CD4-positive, alpha-beta T cell treated with Interleukin-10 for 1 hour (primary cell): ENCODE measurements at places on chromosomes 4 and X.
A peak's percentile ranks its signal among the peaks of the same experiment; 100 is the strongest.

- DNase-seq: no peak
Observed at GRCh38 chr4:106201373-106201772, 114.6 kb downstream of the TBCK start.

GRCh38 chr4:47615385-47615784 lies 130.3 kb downstream of the ATP10D start:
- DNase-seq: no peak

GRCh38 chr4:25663781-25664180 lies 8.1 kb downstream of the SLC34A2 start:
- no peak for DNase-seq

GRCh38 chrX:39320165-39320564 lies 518.9 kb downstream of the MID1IP1 start:
- DNase-seq: no peak

GRCh38 chrX:119399772-119400101 lies 601 bp downstream of the SLC25A43 start:
- no peak for DNase-seq

GRCh38 chrX:17758382-17758781 lies 21.1 kb downstream of the SCML1 start:
- DNase-seq: no peak

GRCh38 chr4:26731351-26732035 lies 129.1 kb upstream of the STIM2 start:
- no peak for DNase-seq

DNA sequence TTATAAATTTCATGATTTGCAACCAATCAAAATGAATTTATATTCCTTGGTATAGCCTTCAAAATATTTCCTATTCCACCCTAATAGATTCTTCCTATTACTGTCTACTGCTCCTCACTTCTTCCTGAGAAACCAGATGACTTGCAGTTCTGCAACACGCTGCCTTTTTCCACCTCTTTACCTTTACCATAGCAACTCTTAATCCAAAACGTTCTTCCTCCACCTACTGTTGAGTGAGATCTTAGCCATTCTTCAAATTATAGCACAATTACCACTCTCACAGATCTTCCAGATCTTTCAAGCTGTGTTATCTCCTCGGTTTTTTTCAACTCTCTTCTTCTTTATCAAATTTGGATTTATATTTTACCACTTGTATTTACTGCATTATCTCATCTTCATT lies 289.8 kb downstream of the ADGRL3 start:
- DNase-seq: no peak

GRCh38 chrX:10104958-10105658 lies 51.7 kb upstream of the CLCN4 start:
- DNase-seq: no peak

GRCh38 chr4:137519406-137519805 lies 12.9 kb downstream of the PCDH18 start:
- DNase-seq: no peak

- DNase-seq: no peak
Observed at GRCh38 chr4:184386271-184386781, 88.0 kb downstream of the IRF2 start.

GRCh38 chrX:41302370-41302769 lies 31.6 kb upstream of the DDX3X start:
- no peak for DNase-seq

- peak; percentile 9 for DNase-seq
Observed at GRCh38 chr4:110154582-110154981, 43.8 kb downstream of the ELOVL6 start.

DNA sequence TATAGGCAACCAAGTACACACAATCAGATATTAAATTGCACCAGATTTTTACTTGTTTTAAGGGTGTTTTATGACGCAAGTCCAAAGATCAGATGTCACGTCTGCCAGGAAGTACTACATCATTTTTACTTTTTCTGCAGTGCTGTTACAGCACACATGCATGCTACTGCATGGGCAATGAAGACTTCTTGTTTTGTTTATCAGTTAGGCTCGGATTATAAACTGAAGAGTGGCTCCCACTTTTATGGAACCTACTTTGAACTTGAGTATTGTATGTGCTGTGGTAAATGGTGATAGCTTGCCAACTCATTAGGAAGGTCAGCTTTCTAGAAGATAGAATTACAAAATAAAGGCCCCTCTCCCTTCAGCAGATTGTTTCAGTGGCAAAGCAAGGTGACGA lies 131.6 kb downstream of the CEP135 start:
- no peak for DNase-seq

DNA sequence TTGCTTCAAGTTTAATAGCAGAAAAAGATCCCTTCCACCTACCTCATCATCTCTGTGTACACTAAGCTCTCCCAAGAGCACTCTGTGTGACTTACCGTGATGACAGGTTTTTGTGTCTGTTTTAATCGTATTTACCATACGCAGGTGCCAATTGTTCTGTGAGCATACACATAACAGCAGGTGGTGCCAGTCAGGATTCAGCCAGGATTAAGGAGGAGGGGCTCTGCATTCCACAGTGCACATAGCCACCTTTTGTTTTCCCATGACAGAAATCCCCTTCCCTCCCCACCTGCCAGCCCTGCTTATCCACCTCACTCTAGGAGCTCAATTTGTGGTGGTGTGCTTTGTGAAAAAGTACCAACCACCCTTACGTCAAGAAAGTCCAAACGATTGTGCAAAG lies 14.8 kb downstream of the ANK2 start:
- DNase-seq: no peak

DNA sequence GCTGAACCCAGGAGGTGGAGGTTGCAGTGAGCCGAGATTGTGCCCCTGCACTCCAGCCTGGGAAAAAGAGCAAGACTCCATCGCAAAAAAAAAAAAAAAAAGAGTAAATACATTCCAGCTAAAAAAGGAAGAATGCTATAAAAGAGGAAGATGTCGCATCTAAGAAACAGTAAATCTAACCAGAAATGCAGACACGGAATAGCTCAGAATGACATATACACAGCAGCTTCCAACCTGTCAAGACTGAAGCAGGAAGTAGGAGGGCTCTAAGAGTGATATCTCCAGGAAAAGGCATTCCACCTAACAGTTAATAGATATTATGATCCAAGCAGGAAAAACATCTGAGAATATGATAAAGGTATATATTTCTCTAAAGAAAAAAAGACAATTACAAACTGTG lies 16.0 kb downstream of the CLOCK start:
- no peak for DNase-seq

- no peak for DNase-seq
Observed at GRCh38 chr4:133147921-133148689, 989 bp upstream of the PCDH10 start.

DNA sequence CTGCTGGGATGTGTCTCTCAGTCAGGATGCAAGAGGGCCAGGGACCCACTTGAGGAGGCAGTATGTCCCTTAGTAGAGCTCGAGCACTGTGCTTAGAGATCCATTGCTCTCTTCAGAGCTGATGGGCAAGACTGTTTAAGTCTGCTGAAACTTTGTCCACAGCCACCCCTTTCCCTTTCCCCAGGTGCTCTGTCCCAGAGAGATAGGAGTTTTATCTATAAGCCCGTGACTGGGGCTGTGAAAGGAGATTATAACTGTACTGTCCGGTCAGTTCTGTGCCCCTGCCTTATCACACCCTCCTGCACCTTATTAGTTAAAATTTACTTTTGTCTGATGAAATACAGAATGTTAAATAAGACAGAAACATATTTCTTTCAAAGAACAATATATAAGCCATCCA lies 378.4 kb downstream of the PABPC4L start:
- no peak for DNase-seq

- DNase-seq: peak; percentile 21
Observed at GRCh38 chr4:55184600-55185523, 59.5 kb upstream of the KDR start.

GRCh38 chr4:38654273-38654672 lies 9.7 kb upstream of the KLF3 start:
- DNase-seq: peak; percentile 80

- DNase-seq: no peak
Observed at GRCh38 chr4:8393593-8394038, 46.9 kb downstream of the ACOX3 start.

DNA sequence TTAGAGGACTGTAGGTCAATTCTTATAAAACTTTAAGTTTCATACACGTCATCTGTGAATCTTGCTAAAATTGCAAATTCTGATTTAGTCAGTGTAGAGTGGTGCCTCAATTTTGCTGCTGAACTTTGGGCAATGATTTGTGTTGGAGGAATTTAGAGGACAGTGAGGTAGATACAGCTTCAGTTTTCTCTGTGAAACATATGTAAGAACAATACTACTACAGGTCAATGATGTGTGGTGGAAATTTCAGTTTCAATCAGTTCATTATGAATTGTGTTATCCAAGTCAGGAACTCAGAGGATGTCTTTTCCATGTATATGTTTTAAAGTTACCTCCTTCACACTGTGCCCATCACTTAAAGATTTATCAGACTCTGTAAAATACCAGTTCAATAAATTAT lies 1597.8 kb upstream of the PCDH10 start:
- no peak for DNase-seq

DNA sequence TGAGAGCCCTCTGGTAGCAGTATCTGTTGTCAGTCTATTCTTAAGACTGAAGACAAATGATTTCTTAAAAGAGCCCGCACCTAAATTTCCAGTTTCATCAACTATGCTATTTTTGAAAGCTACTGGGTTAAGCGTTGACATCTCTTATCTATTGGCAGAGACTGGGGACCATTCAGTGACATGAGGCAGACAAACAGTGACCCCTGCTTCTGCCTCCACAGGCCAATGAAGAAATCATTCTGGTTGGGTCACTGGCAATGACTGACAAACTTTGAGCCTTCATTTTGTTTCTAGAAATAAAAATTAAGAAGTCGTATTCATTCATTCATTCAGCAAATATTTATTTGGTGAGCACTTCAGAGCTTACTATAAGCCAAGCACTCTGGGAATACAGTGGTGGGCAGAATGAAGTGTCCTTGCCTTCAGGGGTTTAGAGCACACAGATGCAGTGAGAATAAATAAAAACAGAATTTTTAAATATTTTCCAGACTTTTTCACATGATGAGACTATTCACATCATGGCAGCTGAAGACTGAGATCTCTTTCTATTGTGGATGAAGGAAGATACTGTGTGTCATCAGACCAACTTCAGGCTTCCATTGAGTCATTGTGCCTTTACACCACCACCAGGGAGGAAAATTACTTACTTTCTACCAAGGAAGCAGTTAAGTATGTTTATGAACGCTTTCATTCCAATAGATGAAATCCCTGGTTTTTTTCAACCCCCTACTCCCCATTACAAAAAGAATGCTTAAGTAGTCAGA lies 36.0 kb downstream of the SORBS2 start:
- no peak for DNase-seq

DNA sequence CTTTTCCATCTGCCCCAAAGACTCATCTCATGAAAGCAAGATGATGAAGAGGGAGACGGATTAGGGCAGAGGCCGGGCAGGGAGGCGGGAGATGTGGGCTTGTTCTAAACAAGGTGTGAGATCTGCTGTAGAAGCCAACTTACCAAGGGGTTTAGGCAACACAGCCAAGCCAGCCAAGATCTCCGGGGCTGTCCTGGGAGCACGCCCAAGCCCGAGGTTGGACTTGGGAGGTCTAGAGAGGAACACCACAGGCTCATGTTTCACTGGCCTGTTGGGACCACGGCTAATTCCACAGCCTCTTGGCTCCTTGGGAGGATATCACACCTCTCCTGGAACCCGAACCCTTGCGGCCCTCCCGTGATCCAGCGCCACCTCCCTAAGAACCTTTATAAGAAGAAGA lies 171.4 kb downstream of the CRLF2 start:
- no peak for DNase-seq

- no peak for DNase-seq
Observed at GRCh38 chr4:109315818-109316217, 13.4 kb upstream of the COL25A1 start.

DNA sequence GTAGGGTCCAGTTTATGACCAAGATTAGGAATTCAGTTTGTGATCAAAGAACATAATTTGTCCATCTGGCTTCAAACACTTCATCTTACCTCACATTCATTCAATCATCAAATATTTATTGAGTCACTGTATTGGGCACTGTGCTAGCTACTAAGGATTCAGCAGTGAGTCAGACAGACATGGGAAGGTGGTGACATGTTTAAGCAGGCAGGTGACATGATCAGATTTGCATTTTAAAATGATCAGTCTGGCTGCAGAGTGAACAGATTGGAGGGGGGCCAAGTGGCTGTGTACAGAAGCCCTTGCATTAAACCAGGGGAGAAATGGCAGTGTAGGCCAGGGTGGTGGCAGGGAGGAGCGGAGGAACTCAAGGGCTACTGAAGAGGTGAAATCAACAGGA lies 25.1 kb upstream of the APLN start:
- no peak for DNase-seq

DNA sequence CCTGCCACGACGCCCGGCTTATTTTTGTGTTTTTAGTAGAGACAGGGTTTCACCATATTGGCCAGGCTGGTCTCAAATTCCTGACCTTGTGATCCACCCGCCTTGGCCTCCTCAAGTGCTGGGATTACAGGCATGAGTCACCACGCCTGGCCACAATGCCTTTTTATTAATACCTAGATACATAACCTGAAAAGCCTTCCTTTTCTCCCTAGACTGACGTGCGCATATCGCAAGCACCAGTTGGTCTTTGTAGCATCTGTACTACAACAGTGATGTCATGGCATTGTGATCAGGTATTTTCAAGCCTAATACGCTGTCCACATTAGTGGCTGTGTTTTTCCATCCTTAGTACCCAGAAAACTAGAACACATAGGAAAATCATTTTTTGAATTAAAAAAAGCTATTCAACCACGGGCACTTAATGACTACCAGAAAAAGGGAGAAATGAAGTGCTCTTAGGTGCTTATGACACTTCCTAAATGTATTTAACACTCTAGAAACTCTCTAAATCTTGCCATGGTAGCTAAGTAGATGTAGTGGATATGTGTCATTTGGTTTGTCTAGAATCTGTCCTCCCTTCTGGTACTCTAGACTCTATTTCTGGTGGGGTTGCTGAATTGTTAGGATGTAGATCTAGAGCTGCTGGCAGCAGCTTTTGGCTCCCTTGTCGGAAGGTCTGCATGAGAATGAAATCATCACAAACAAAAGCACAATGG lies 707.8 kb downstream of the STIM2 start:
- DNase-seq: no peak

- DNase-seq: no peak
Observed at GRCh38 chrX:13369256-13370030, 49.6 kb upstream of the ATXN3L start.

DNA sequence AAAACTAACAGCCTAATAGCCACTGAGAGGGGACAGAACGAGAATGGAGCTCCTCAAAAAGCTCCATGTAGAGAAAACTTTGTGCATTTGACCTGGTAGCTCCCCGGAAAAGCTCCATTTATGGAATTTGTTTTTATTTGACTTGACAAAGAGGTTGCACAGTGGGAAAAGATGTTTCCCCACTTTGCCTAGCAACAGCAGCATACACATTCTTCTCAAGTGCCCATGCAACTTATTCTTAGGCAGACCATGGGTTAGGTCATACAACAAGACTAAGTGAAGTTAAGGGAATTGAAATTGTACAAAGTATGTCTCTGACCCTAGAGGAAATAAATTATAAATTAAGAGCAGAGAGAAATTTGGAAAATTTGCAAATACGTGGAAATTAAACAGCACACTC lies 949.6 kb upstream of the PRKX start:
- no peak for DNase-seq

GRCh38 chrX:130296743-130297142 lies 28.0 kb upstream of the ZNF280C start:
- DNase-seq: no peak

GRCh38 chr4:120761070-120761469 lies 161.5 kb downstream of the PRDM5 start:
- no peak for DNase-seq
